Kasumi-1 (cell line): ENCODE measurements at places on chromosomes 5 and 9.

DNA sequence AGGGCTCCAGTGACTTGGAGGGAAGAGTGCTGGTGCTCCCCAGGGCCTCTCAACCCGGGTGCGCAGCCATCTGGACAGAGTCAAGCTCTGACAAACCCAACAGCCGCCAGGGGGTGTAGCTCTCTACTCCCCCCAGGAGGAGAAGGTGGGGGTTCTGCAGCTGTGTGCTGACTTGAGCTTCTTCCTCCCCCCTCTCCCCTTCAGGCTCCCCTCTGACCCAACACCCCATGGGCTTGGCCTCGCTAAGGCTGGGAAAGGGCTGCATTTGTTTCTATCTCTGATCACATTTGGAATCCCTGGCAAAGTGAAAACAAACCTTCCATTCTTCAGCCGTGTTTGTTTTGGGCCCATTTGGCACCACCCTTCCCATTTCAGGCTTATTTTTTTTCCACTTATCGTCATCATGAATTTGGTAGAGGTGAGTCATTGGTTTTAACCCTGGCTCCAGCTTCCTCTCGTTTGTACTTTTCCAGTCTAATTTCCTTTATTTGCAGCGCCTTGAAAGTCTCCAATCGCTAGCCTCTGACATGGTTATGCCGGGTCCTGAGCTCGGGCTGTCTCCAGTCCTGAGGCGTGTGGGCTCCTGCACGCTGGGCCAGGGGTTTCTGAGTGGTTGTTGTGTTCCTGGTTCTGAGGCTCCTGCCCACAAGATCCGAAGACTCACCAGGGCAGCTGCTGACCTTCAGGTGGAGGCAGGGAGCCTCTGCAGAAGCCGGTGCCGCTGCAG, 36.1 kb downstream of the DAP start:
- DNase-seq, result no peak

- no peak for DNase-seq
These were observed 50.3 kb downstream of the OTP start for GRCh38 chr5:77588175-77588574.

DNA sequence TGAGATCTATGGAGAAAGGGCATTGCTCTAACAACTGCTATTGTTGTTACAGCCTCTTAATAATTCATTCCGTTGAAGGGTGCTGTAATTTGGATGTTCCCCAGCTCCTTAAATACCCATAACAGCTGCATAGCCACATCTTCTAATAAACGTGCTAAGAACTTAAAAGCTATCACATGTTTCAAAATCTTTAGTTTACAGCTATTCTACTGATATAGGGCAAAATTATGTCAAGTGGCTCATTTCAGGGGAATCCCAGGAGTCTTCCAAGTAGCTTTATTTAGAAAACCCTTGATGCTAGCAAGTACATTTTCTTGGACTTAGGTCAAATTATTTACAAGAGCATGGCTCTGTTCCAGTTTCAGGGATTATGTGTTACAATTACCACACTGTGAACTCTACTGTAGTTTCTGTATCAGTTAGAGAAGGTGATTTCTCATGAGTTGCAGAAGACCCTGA, 990.4 kb upstream of the ACO1 start:
- DNase-seq, result no peak

DNA sequence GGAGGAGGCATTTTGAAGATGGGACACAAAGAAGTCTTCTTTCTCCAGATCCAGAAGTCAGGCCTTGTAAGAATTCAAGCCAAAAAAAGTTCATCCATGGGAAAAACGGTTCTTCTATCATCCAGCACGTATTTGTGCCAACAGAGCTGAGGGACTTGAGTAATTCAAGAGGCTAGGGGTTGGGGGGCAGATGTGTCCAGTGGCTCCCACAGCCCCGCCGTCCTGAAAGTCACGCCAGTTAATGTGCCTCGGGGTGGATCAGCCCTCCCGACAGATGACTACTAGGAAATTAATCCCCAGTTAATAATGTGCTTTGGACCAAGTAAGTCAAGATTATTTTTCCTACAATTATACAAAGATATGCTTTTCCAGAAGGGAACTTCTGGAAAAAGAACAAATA, 23.4 kb downstream of the NREP start:
- DNase-seq, result no peak

DNA sequence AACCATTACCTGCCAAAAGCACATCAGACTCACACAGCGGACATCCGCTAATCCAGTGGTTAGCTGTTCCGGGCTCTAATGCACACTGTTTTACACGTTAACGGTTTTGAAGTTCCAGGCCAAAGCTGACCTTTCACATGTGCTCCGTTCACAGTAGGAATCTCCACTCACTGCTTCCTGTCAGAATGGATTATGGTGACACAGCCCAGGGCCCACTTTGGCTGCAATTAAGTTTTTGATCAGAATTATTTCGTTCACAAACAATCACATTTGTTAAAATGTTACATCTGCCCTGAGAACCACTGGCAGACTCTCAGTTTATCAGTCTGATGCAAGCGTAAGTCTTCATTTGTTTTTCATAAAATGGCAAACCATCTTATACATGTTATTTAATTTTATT, 30.2 kb upstream of the CATSPER3 start:
- no peak for DNase-seq

GRCh38 chr5:146463446-146463845, 16.3 kb downstream of the TCERG1 start:
- DNase-seq, result no peak

DNA sequence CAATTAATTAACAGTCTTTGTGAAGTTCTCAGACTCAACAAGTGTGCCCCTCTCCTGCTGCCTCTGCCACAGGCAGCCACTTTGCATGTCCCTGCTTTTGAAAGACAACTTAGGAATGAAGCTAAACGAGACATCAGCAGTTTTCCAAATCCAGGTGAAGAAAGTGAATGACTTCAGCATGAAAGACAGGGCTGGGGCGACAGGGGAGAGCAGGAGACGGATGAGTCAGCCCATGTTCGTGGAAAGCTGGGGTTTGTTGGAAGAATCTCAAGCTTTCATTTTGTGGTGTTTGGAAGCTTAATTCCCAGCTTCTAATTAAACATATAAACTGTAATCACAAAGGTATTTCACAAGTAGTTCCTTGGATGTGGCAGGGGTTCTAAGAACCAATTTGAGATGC, 207.8 kb upstream of the MAP3K1 start:
- DNase-seq, result no peak

DNA sequence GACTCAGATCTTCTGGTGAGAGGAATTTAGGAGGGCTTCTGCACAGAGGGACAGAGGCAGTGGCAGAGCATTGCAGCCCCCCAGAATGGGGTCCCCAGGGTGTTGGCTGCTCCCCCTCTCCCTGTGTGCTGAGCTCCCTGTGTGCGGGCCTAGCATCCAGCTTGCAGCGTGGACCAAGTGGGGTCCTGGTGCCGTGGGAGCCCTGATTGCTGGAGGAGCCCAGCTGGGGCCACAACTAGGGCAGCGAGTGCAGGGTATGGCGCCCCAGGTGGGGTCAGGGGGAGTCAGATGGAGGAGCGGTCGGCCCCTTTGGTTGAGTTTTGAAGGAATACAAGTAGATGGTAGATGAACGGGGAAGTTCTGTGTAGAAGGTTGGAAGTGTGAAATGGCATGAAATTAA, 66.7 kb downstream of the TRIO start:
- no peak for DNase-seq

- no peak for DNase-seq
These were observed 1755.4 kb upstream of the ACO1 start for GRCh38 chr9:30628915-30629567.

DNA sequence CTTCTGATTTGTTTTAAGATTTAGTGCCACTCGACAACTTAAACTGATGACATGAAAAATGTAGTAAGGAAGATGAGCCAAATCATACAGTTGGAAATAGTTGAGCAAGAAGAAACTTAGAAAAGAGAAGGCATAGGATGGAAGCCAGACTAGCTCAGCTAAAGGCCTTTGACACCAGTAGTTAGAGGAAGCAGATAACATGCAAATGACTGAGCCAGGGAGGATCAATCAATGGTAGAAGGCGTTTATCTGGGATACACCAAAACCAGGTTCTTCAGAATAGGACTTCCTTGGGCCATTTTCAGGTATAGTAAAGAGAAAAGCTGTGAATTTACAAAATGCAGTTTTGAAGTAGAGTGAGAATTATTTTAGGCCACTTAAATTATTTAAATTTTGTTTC, 3.2 kb downstream of the TDRD7 start:
- DNase-seq, result no peak

DNA sequence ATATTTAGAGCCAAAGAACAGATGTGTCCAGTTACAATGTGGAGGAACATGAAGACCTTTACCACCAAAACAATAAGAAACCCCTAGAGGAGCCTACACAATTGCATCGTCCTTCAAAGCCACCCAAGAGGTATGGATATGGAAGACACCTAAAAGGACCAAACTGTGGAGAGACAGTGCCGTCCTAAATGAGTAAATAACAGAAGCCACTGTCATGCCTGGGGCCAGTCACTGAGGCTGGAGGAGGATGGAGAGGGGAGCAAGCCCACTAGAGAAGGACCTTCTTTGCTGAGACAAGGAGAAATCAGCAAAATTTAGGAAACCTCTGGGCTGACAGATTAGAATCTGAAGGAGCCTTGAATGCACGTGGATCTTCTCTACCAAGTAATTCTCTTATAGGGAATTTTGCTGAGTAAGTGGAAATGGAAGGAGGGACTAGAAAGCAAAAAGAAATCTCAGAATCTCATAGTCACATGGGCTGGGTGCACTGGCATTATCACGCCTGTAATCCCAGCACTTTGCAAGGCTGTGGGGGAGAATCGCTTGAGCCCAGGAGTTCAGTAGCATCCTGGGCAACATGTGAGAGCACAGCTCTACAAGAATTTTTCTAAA, 27.6 kb downstream of the PLEKHG4B start:
- no peak for DNase-seq

GRCh38 chr5:98570010-98570409, 203.5 kb upstream of the RGMB start:
- DNase-seq, result no peak

DNA sequence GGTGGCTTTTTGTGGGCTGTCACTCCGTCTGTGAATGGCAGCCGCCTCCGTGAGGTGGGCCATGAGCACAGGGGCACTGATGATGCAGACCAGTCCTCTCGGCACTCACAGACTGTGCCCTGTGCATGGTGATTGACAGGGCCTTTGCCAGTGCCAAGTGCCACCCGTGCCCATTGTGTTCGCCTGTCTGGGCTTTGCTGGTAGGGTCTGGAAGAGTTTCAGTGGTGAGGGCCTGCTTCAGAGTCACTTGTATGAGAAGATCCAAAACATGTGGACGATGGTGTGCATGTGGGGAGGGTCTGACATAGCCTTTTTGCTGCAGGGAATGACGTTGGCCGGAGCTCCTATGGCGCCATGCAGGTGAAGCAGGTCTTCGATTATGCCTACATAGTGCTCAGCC, 34.9 kb downstream of the TENT4A start:
- no peak for DNase-seq
